Inflammatory macrophage (primary cell): ENCODE measurements at places on chromosomes 2 and 18.

GRCh38 chr18:57426187-57426586, 9.0 kb upstream of the ONECUT2 start:
- DNase-seq, result no peak

GRCh38 chr2:53527056-53527455, 240.5 kb upstream of the CHAC2 start:
- DNase-seq, result no peak

GRCh38 chr18:11387880-11388279, 221.5 kb upstream of the SLC35G4 start:
- peak; percentile 51 for DNase-seq

- no peak for DNase-seq
Observed at GRCh38 chr2:228039752-228040534, 141.5 kb downstream of the SPHKAP start.

GRCh38 chr18:58996131-58996641, 131.5 kb downstream of the ZNF532 start:
- DNase-seq, result no peak

DNA sequence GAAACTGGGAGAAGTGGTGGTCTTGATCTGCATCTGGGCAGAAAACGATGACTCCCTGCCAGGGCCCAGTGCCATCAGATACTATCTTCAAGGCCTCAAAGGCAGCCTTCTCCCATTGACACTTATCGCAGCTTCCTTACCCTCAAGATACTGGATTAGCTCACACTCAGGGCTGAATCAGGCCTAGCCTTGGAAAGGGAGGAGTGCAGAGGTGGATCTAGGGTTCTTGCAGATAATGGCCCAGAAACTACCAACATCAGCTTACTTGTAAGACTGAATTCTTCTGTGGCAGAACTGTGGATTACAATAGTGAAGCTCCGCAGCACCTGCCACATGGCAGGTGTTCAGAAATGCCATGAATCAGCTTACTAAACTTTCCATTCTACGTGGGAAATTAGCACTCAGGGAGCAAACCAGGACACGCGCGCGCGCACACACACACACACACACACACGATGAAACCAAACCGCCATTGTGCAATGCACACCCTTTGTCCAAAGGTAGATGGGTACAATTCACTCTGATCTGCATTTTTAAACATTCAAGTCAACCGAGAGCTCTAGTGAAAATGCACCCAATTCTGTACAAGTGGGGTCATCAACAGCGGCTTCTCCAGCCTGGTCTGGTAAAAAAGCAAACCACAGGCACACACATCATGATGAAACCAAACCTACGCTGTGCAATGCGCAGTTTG, 26.3 kb upstream of the TMEM182 start:
- no peak for DNase-seq

DNA sequence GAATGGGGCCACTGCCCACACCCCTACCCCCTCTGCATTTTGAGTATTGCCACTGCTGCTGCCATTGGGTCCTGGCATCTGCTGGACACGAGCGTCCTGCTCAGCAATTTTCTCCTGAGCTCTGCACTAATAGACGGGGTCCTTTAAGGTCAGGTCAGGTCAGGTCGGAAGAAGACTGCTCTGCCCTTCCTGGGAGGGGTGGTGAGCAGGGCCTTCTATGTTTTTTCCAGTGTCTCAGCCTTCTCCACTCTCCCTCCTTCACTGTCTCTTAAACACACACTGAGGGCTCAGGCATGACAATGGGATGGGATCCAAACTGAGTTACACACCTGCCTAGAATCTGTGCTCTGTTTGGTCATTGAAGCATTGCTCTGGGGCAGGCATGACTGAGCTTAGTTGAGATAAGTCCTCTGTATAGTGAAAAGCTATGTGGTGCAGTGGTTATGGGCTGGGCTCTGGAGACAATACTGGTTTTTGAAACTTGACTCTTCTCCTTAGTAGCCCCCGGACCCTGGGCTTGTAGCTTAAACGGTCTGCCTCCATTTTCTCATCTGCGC, 10.6 kb downstream of the MYO1B start:
- no peak for DNase-seq

DNA sequence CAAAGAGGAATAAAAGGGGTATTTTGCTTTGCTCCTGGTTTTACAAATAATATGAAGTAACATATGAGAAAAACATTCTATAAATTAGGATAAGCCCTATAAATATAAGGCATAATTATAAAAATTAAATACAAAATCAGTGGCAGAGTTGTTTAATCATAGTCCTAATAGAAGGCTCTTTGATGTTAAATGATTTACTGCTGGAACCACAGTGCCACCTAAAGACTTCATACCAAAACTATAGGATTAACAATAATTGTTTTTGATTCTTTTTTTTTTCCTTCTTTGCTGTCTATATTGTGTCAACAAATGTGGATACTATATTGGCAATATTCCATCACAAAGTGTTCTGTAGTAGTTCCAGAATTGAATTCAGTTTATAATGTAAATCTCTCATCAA, 837.7 kb upstream of the SLC39A10 start:
- DNase-seq, result no peak

DNA sequence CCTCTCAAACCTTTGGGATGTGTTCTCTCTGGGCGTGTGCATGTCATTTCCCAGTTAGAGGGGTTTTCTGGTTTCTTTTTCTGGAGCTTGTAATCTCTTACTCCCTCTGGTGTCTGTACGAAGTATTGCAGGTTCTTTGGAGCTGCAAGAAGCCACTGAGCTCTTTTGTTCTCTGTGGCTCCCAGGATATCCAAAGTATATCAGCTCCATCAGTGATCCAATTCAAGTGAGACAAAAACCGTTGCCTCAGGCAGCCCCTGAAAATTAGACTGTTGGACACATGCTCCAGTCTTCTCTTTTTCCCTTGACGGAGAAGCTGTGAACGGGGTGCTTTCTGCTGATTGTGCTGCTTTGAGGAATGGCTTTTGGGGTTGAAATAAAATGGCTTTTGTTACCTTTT, 59.0 kb upstream of the LDLRAD4 start:
- DNase-seq, result peak; percentile 76

- no peak for DNase-seq
Observed at GRCh38 chr18:32542221-32542798, 71.6 kb upstream of the GAREM1 start.

DNA sequence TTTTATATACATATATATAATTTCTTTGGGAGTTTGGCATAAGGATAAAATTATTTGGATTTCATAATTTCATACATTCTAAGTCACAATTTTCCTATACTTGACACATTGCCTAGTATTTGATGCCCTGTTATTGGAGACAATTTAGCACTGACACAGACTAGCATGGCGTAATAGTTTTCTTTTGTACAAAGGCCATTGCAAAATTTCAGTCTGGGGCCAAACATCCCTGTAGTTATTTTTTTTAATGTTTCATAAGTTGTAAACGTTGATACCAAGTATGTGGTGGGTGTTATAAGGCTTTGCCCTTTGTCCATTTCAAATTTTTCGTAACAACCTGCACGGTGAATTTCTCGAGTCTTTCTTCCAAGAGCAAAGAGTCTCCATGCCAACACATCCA, 95.7 kb upstream of the NRP2 start:
- DNase-seq, result no peak

DNA sequence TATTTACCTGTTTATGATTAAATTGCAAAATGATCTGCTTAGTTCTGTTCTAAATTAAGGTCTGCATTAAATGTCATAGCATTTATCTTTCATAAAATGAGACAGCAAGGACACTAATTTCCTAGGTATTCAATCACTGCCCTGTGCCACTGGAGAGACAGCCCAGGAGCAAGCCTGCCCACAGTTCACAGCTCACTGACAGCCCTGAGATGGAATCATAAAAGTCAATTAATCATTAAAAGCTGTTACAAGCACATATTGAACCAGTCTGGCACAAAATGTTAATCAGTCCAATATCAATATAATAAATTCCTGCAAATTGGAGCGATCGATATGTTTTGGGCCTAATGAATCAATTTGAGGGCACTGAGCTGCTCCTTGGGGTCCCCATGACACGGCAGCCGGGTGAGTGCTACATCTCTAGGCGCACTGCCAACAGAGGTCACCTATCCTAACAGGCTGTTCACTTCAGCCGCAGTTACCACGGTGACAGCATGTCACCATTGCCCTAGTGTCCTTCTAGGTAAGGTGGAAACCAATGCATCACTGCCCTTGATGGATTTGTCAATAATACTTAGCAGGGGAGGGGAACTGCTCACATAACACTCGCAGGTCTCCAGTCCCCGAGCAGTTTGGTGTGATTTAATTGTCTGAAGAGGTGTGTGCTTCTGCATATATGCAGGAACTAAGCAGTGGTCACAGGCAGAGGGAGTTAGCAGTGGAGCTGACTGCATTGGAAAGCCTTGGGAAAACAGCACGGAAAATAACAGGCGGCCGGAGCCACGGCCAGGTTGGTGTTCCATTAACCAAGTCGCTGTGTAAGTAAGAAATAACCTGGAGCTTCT, 47.3 kb downstream of the POU3F3 start:
- no peak for DNase-seq

DNA sequence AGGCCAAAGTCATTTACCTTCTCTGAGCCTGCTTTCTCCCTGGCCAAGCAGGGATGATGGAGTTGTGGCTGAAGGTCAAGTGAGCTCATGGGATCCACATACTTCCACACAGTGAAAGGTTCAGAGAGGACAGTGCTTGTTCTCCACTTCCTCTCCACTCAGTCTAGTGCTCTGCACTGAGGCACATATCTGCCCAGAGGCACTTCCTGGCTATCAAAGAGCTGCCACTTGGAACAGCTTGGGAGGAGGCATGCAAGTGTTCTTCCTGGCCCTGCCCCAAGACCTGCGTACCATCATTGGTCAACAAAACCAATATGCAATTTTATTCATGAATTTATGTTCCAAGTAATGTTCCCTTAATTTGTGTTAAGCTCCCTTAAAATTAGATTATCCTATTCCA, 71.9 kb downstream of the RNF152 start:
- DNase-seq, result no peak

DNA sequence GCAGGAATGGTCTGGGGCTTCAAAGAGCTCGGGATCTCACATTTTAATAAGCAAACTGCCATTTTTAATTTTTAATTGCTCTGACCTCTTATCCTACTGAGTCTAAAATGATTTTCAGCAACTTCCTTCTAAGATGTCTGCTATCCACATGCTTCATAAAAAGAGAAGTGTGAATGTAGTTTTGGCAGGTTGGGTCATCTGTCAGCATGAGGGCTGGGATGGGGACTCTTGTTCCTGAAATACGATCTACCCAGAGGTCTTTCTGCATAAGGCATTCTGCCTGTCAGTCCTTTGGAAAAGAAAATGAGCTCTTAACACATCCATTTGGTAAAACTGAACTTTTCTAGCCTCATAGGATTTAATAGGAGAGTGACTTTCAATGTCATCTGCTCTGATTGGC, 252.8 kb upstream of the APCDD1 start:
- DNase-seq, result peak; percentile 83

DNA sequence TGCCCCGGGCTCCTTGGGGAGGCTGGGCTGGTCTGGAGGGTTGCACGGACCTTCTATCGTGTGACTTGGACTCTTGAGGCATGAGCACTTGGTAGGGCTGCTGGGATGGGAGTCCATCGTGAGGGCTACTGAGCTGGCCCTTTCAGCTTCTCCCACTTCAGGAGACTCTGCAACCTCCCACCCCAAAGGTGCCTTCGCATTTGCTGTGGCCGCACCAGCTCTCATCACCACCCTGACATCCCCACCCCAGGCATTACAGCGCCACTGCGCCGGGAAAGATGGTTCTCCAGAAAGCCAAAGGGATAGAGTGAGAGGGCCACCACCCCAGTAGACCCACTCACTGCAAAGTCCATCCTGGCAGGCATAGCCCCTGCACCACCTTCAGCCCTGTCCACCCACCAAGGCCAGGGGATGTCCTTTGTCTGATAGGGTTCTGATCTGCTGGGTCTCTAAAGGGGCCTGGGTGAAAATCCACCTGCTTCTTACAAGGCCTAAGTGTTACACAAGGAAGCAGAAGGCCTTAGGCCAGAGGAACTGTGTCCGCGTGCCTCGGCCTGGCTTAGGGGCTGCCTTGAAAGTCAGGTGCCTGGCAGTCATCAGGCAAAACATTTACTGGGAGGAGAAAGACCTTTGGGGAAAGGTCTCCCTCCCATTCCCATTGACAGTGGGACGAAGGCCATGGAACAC, 5.1 kb downstream of the EHD3 start:
- DNase-seq, result no peak

DNA sequence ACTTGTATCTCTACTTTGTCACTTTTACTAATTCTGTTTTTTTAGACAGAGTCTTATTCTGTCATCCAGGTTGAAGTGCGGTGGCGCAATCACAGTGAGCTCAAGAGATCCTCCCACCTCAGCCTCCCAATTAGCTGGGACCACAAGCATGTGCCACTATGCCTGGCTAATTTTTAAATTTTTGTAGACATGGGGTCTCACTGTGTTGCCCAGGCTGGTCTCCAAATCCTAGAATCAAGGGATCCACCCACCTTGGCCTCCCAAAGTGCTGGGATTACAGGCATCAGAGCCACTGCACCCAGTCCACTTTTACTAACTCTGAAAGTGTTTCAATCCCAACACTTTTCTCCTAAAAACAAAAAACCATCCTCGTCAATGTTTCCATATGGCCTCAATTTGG, 94.9 kb downstream of the MALT1 start:
- DNase-seq, result no peak

- no peak for DNase-seq
Observed at GRCh38 chr2:51220606-51221005, 188.7 kb upstream of the NRXN1 start.

- no peak for DNase-seq
Observed at GRCh38 chr2:240156435-240157146, 16.1 kb upstream of the OTOS start.

DNA sequence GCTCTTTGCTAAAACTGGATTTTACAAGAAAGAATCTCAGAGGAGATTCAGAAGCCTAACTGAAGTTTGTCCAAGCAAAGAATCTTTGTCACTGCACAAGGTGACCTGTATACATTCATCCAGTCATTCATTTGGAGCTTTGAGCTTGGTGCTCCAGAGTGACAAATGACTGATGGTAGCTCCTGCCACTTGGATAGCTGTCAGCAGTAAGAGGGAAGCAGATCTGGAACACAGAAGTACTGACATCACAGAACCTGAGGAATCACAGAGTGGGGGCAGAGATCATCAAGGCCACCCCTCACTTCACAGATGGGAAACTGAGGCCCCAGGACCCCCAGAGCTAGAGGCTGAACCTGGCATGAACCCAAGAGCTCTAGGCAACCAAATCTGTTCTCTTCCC, 28.8 kb upstream of the IGFBP2 start:
- no peak for DNase-seq

DNA sequence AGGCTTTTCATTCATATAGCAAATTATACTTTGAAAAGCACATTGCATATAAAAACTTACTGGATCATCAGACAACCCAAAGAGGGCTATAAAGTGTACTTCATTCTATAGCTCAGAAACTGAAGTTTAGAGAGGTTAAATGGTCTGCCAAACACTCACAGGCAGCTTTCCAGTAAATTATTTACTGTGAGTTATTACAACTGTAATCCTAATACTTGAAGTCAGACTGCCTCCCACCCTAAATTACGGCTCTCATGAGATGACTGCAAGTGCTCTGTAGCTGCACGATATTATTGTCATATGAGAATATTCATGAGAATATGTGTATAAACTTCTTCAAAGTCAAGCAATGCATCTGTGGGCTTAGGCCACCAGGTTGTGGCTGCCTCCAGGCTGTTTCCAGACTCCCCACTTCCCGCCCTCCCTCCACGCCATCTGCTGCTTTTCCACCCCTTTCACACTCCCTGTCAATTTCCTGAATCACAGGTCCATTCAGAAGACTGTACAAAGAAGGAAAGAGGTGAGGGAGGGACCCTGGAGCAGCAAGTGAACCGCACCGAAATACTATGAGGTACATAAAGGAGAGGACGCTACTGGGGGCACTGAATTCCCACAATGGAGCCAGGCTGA, 111.1 kb upstream of the SPOPL start:
- no peak for DNase-seq

- DNase-seq, result no peak
Observed at GRCh38 chr2:98324181-98324580, 22.1 kb upstream of the CNGA3 start.

GRCh38 chr18:47628893-47629292, 301.6 kb downstream of the SMAD2 start:
- no peak for DNase-seq
